T-cell (primary cell): ENCODE measurements at places on chromosomes 2 and 18. TPM values are rescaled to one million over a fixed set of nuclear protein-coding genes. Genes with fewer than 3 reads are reported as not detected.

Gene CNTNAP5
- not detected for total RNA-seq

Gene STK25
- 193 TPM for total RNA-seq

Gene MAP4K3
- total RNA-seq: 17.2 TPM

Gene CRYGD
- not detected for total RNA-seq

Gene CDK5R2
- total RNA-seq: not detected

DNA sequence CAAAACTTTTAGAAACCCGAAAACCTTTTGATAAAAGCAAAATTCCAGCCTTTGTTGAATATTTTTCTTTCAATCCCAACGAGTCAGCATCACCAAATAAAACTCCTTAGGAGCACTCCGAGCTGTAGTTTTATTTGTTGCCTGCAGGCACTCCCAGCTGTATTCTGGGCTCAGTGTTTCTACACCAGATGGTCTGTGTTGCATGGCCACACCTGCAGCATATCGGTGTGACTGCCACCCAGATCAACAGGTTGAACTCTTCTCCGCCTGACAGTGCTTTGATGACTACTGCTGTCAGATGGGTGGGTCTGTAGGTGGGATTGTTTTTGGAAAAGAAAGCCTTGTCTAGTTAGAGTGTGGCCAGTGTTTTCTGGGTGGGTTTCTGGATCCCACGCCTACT is 32.7 kb downstream of the APCDD1 start:
- no peak for DNase-seq

- DNase-seq: no peak
Observed at GRCh38 chr18:48962994-48963561, 12.3 kb upstream of the SMAD7 start.

- DNase-seq: no peak
Observed at GRCh38 chr2:6294791-6295190, 570.9 kb downstream of the CMPK2 start.

- no peak for DNase-seq
Observed at GRCh38 chr2:109523536-109524361, 90.0 kb downstream of the SEPTIN10 start.

GRCh38 chr2:208179028-208179609 is 10.7 kb downstream of the C2orf80 start:
- DNase-seq: no peak

GRCh38 chr2:160294889-160295288 is 94.8 kb upstream of the ITGB6 start:
- DNase-seq: no peak

- DNase-seq: no peak
Observed at GRCh38 chr2:88690591-88691338, 708 bp upstream of the RPIA start.

- DNase-seq: no peak
Observed at GRCh38 chr2:227473122-227473461, 1.1 kb downstream of the AGFG1 start.

DNA sequence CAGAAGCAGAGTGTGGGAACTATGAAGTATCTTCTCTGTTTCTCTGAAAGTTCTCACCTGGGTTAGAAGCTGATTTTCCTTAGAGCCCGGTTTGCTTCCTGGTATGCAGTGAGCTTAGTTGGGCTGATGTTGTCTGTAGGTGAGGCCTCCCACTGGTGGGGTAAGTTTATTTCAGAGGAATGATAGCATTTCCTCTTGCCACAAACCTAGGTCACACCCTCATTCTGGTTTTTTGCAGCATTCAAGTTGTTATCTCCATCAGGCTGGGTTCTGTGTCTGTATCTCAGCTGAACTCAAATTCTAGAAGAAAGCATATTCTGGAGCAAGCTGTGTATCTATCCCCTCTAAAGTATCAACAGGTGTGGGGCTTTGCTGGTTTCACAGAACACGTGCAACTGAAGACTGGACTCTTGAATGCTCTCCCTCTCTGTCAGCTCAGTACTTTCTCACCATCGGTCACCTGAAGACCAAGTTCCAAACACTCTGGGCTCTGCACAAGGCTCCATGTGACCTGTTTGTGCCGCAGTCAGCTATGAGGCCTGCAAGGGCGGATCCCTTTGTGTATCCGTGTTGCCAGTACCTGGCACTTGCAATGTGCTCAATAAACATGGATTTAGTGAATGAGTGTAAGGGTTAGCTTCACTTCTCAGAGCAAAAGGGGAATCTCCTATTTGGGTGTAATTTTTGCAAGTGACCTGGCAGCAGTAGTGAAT is 49.5 kb upstream of the MBOAT2 start:
- no peak for DNase-seq
